Activated T-cell treated with anti-CD3 and anti-CD28 coated beads, Interleukin-2, amount 50 U/mL, for 4 hours (primary cell): ENCODE measurements at places on chromosomes 3 and 15. TPM values are rescaled to one million over a fixed set of nuclear protein-coding genes. Genes with fewer than 3 reads are reported as not detected.

FILIP1L gene
- 0.28 TPM for total RNA-seq

GRCh38 chr3:103127737-103128136 is 692.9 kb downstream of the ZPLD1 start:
- no peak for DNase-seq

KLF15 gene
- total RNA-seq = 0.28 TPM

GRCh38 chr15:31405200-31405920 is 78.7 kb downstream of the KLF13 start:
- DNase-seq = peak; percentile 41

- no peak for DNase-seq
Observed at GRCh38 chr3:188178293-188178936, 24.5 kb downstream of the LPP start.

DNA sequence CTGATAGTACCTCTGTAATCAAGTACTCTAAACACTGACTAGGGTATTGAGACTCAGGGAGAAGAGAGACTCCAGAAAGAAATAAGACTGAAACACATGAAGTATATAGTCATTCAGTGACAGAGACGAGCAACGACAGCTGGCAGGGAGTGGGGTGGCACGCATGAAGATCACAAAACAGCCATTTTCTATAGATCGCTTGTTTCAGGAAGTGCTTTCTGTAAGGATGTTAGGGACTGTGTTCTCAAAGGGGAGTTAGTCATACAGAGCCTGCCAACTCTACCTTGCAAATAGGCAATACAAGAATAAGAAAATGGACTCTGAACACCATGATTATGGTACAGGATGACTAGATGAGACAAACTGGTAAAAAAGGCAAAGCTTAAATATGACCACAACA is 139.5 kb downstream of the TBL1XR1 start:
- DNase-seq = peak; percentile 11

A4GNT gene
- total RNA-seq = not detected

GRCh38 chr15:92928225-92928750 is 28.2 kb downstream of the CHD2 start:
- DNase-seq = no peak

DNA sequence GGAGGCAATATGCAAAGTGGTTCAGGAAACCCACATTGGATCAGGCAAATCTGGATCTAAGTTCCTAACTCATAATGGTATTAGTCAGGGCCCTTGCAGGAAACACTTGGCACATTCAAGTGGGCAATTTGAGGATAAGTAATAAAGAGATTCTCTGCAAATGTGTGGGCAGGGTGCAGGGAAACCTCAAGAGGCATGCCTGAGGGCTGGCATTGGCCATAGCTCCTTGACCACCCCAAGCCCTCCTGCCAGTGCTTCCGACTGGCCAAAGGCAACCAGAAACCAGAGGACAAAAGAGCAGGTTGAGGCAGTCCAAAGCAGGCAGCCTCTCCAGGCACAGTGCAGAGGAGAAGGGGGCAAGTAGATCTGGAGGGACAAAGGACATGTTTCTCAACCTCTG is 130.8 kb upstream of the SNTN start:
- no peak for DNase-seq

DNA sequence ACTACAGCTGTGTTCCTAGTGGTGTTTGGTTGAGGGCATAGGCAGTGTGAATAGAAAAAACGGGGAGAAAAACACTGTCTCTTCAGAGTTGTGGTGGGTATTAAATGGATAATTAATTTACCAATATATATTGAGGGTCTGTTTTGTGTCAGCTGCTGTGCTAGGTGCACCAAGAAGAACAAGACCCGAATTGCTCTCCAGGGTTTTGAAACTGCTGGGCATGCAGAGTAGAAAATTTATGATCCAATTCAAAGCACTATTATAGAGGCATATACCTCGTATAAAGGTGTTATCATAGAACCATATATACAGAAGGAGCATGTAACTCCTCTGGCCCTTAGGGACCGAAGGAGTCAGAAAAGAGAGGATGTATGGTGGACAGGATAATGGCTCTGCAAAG is 1.6 kb upstream of the NMD3 start:
- no peak for DNase-seq

SEMA7A gene
- total RNA-seq = 195 TPM

PLA1A gene
- not detected for total RNA-seq

DNA sequence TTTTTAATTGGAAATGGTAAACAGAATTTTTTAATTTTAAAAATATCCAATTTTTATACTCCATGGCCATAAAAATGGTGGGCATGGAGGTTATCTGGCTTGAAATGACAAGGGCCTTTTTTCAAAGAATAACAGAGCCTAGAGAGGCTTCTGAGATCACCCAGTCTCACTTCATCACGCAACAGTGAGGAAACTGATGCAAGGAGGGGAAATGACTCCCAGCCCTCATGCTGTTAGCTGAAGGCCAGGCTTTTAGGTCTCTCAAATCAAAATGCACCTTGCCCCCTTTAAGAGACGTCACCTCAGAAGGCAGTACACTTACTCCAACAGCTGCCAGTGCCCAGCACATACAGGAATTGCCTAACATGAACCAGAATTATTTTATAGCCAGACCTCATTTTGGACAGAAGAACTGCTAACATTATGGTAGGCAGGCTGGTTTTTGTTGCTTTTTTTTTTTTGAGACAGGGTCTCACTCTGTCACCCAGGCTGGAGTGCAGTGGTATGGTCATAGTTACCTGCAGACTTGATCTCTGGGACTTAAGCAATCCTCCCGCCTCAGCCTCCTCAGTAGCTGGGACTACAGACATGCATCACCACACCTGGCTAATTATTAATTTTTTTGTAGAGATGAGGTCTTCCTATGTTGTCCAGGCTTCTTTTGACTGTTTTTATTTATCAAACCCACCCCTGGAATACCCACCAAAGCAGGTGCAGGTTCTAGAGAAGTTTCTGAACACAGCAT is 9.1 kb downstream of the RAB43 start:
- peak; percentile 24 for DNase-seq

KAT2B gene
- total RNA-seq = 18.9 TPM

ADGRG7 gene
- not detected for total RNA-seq

- no peak for DNase-seq
Observed at GRCh38 chr3:155022896-155023295, 57.2 kb upstream of the MME start.

PAK2 gene
- 71.1 TPM for total RNA-seq

UBL7 gene
- total RNA-seq = 53.4 TPM

SLC22A14 gene
- total RNA-seq = not detected

- DNase-seq = no peak
Observed at GRCh38 chr3:131804565-131805133, 230.2 kb downstream of the CPNE4 start.
